ENCODE measurements at places on chromosomes 6 and 20. TPM values are rescaled to one million over a fixed set of nuclear protein-coding genes. Genes with fewer than 3 reads are reported as not detected.
A peak's percentile ranks its signal among the peaks of the same experiment; 100 is the strongest.

The MTG2 gene
- total RNA-seq: 29.6 TPM

GRCh38 chr6:40521496-40521895 lies 65.7 kb downstream of the LRFN2 start:
- no peaks in the 10 kb centered on the region for H3K27me3 ChIP-seq
- H3K27ac ChIP-seq: no peak overlapping the region
- H3K4me3 ChIP-seq: no peak overlapping the region
- peaks cover 3% of the 10 kb centered on the region for H3K4me1 ChIP-seq
- no peaks in the 10 kb centered on the region for H3K36me3 ChIP-seq

The SPO11 gene
- not detected for total RNA-seq

The TFAP2D gene
- total RNA-seq: not detected

- H3K4me3 ChIP-seq: no peak overlapping the region
- DNase-seq: no peak
- no peaks in the 10 kb centered on the region for H3K4me1 ChIP-seq
- H3K27me3 ChIP-seq: peaks cover 6% of the 10 kb centered on the region
- H3K36me3 ChIP-seq: no peaks in the 10 kb centered on the region
Observed at GRCh38 chr20:58583586-58583985, 67.5 kb upstream of the STX16 start.

DNA sequence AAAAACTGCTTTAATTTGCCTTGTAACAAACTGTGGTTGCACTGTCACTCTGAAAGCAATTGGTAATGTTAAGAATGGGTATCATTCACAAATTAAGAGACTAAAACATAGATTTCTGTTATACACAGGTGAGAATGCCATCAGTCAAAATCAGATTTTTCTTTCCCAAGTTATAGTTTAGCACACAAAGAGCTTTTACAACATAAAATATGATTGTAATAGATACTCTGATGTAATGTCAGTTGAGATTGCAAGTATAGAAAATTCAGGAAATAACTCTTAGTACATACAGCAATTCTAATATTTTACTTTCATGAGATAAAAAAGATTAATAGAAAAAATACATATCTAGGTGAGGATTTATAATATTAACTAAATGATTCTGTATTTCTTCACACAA lies 2.3 kb upstream of the ME1 start:
- no peak for DNase-seq
- no peak overlapping the region for H3K4me3 ChIP-seq
- no peaks in the 10 kb centered on the region for H3K36me3 ChIP-seq
- no peaks in the 10 kb centered on the region for H3K4me1 ChIP-seq
- H3K27me3 ChIP-seq: no peaks in the 10 kb centered on the region

The CFB gene
- not detected for total RNA-seq

- H3K36me3 ChIP-seq: no peaks in the 10 kb centered on the region
- H3K4me3 ChIP-seq: no peak overlapping the region
- H3K27me3 ChIP-seq: no peaks in the 10 kb centered on the region
Observed at GRCh38 chr20:17711267-17711627, 11.5 kb downstream of the BANF2 start.

DNA sequence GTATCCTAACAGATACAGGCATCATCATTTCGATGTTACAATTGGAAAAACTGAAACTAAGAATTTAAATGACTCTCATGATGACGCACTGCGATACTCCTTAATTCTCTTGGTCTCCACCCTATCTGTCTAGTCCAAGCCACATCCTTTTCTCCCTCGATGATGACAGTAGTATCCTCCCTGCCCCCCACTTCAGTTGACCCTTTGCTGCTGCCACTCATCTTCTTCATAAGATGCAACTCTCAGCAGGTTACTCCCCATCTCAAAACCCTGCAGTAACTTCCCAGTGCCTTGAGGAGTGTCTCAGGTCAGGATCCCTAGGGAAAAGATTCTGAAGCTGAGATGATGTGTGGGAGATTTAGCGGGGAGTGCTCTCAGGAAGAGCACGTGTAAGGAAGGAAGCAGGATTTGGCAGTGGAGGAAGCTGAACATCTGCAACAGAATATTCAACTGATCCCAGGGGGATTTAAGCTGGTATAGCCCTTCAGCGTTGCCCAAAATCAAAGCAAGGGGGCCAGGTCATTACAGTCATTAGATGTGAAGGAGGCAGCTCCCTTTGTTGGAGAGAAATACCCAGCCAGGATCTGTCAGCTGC lies 16.1 kb downstream of the JPH2 start:
- DNase-seq: no peak
- no peak overlapping the region for H3K27ac ChIP-seq
- H3K4me1 ChIP-seq: no peaks in the 10 kb centered on the region
- no peaks in the 10 kb centered on the region for H3K27me3 ChIP-seq

DNA sequence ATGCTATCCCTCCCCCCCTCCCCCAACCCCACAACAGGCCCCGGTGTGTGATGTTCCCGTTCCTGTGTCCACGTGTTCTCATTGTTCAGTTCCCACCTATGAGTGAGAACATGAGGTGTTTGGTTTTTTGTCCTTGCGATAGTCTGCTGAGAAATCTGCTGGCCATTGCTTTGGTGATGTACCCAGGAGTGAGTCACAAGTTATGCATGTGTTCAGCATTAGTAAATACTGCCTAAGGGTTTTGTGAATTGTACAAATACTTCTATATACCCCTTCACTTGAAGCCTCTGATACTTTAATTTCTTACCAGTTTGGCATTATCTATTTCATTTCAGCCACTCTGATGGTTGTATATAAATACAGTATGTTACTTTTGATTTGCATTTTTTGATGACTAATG lies 711.3 kb upstream of the GJE1 start:
- H3K36me3 ChIP-seq: no peaks in the 10 kb centered on the region
- H3K4me1 ChIP-seq: no peaks in the 10 kb centered on the region
- DNase-seq: no peak
- H3K4me3 ChIP-seq: no peak overlapping the region
- no peaks in the 10 kb centered on the region for H3K27me3 ChIP-seq

DNA sequence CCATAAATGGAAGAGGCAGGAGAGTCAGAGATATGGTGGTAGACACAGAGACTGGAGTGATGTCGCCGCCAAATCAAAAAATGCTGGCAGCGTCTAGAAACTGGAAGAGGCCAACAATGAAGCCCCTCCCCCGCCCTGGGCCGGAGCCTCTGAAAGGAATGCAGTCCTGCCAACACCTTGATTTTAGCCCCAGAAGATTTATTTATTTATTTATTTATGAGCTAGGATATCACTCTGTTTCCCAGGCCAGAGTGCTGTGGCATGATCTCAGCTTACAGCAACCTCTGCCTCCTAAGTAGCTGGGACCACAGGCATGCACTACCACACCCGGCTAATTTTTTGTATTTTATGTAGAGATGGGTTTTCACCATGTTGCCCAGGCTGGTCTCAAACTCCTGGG lies 82.6 kb upstream of the CCDC167 start:
- H3K4me3 ChIP-seq: no peak overlapping the region
- no peaks in the 10 kb centered on the region for H3K4me1 ChIP-seq
- DNase-seq: no peak

The GGTLC1 gene
- not detected for total RNA-seq

The SOBP gene
- 1.4 TPM for total RNA-seq

The SAMD10 gene
- 7.2 TPM for total RNA-seq

The THBS2 gene
- total RNA-seq: 1.1 TPM

The BTNL2 gene
- not detected for total RNA-seq

DNA sequence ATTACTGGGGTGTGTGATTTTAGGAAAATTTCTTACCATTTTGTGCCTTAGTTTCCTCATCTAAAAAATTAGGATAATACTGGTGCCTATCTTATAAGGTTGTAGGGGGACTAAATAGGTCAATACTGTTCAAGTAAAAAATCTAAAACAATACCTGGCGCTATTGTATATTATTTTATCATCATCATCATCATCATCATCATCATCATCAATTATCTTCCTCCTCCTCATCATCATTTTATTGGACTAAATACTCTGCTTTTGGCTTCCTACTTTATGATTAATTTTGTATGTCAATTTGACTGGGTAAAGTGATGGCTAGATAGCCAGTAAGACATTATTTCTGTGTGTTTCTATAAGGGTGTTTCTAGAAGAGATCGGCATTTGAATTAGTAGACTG lies 435.5 kb downstream of the DHX35 start:
- no peak overlapping the region for H3K4me3 ChIP-seq
- H3K27ac ChIP-seq: no peak overlapping the region
- no peak for DNase-seq
- no peaks in the 10 kb centered on the region for H3K4me1 ChIP-seq

The TIAM2 gene
- total RNA-seq: 17.5 TPM

DNA sequence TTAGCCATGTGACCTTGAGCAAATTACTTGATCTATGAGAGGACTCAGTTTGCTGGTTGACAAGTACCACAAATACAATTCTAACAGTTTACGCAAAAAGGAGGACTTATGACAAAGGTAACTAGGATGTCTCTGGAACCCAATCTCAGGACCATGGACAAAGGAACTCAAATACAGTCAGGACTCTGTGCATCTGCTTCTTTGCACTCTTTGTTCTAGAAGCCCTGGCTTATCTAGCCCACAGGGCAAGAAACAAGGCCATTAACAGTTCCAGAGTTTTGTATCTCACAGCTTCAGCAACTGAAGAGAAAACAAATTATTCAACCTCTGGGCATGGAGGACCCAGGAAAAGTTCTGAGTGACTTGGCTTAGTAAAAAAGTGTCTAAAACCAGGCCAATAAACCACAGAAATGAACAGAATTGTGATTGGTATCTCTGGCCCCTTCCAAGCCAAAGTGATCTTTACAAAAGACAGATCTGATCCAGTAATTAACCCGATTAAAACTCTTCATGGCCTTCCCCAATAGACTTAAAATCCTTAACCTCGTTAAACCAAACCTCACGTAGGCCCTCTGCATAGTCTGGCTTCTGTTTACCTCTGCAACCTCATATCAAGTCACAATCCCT lies 5.9 kb downstream of the WASF1 start:
- H3K36me3 ChIP-seq: no peaks in the 10 kb centered on the region
- DNase-seq: peak; percentile 41
- peaks cover 7% of the 10 kb centered on the region for H3K4me1 ChIP-seq

The VSX1 gene
- not detected for total RNA-seq

The SPATS1 gene
- total RNA-seq: not detected

GRCh38 chr6:138290423-138290962 lies 72.2 kb upstream of the PBOV1 start:
- peaks cover 9% of the 10 kb centered on the region for H3K4me1 ChIP-seq
- H3K36me3 ChIP-seq: peaks cover 25% of the 10 kb centered on the region
- H3K27me3 ChIP-seq: peaks cover 19% of the 10 kb centered on the region
- no peak for DNase-seq
- H3K4me3 ChIP-seq: no peak overlapping the region
- no peak overlapping the region for H3K27ac ChIP-seq

GRCh38 chr20:46006022-46006705 lies 2.5 kb upstream of the MMP9 start:
- H3K27ac ChIP-seq: no peak overlapping the region
- no peak for DNase-seq
- H3K27me3 ChIP-seq: no peaks in the 10 kb centered on the region
- H3K4me3 ChIP-seq: no peak overlapping the region

The LAMP5 gene
- total RNA-seq: 0.35 TPM

DNA sequence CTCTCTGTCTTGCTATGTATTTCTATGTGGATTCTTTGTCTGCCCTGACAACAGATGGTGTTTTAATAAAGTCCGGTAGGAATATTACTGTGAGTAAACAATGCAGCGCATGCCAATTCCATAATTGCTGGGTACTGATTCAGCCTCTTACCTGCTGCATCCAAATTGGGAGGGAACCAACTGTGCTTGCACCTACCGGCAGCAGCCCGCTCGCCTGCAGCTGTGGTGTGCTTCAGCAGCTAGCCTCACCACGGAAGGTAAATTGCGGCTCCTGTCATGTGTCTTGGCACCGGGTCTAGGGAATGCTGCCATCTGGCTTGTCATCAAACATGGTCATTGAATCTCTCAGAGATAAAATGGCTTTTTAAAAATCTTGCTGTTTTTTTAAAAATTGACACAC lies 704.8 kb upstream of the SLC35B3 start:
- no peak overlapping the region for H3K4me3 ChIP-seq
- DNase-seq: no peak
- H3K27ac ChIP-seq: no peak overlapping the region
- no peaks in the 10 kb centered on the region for H3K4me1 ChIP-seq
- no peaks in the 10 kb centered on the region for H3K36me3 ChIP-seq
- no peaks in the 10 kb centered on the region for H3K27me3 ChIP-seq

DNA sequence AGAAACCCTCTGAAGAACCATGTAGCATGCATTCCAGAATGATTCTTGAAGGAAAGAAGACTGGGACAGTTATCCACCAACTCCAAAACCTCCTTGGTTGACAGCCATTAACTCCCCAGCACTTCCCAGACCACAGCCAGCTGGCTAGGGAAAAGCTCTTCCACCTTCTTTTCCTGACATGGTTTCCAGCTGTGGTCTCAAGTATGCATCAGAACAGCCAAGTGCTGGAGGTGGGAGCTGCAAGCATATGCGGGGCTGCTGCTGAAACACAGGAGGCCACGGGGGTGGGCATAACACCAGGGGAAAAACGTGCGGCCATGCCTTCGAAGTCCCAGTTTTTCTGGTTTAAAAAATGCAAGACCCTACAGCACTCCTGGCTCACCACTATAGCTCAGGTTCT lies 108.0 kb upstream of the FAM184A start:
- peak; percentile 50 for DNase-seq
- H3K27ac ChIP-seq: no peak overlapping the region
- H3K36me3 ChIP-seq: peaks cover 80% of the 10 kb centered on the region
- H3K27me3 ChIP-seq: no peaks in the 10 kb centered on the region
- no peak overlapping the region for H3K4me3 ChIP-seq

DNA sequence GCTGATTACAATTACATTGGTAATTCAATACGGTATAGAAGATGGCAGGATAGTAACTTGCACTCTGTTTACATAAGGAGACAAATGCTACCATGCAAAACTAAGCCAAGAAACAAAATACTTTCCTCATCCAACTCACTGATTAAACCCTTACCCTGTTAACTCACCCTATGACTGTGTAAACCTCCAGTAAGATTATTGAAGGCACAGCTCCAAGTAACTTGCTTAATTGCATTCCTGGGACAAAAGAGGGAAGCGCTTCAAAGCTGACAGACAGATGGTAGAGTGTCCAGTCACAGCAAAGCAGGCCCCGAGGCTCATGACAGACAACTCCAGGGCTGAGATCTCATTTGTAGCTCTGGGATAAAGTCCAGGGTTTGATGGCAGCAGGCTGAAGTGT lies 6.9 kb upstream of the KIF16B start:
- H3K27me3 ChIP-seq: no peaks in the 10 kb centered on the region
- H3K4me3 ChIP-seq: no peak overlapping the region
- H3K36me3 ChIP-seq: no peaks in the 10 kb centered on the region
- H3K27ac ChIP-seq: no peak overlapping the region
- DNase-seq: no peak

GRCh38 chr6:140001005-140001404 lies 626.6 kb upstream of the CITED2 start:
- H3K27ac ChIP-seq: no peak overlapping the region
- no peak overlapping the region for H3K4me3 ChIP-seq
- no peaks in the 10 kb centered on the region for H3K4me1 ChIP-seq
- H3K36me3 ChIP-seq: no peaks in the 10 kb centered on the region

The HTR1E gene
- 1.6 TPM for total RNA-seq

GRCh38 chr6:18266523-18266912 lies 2.2 kb upstream of the DEK start:
- no peak overlapping the region for H3K4me3 ChIP-seq
- no peaks in the 10 kb centered on the region for H3K27me3 ChIP-seq
- DNase-seq: no peak
- no peaks in the 10 kb centered on the region for H3K36me3 ChIP-seq
- H3K4me1 ChIP-seq: no peaks in the 10 kb centered on the region

The RNF5 gene
- total RNA-seq: 97.6 TPM

- H3K27me3 ChIP-seq: no peaks in the 10 kb centered on the region
- DNase-seq: no peak
- no peaks in the 10 kb centered on the region for H3K4me1 ChIP-seq
- H3K27ac ChIP-seq: no peak overlapping the region
- H3K4me3 ChIP-seq: no peak overlapping the region
Observed at GRCh38 chr20:18988701-18989100, 175.1 kb downstream of the SCP2D1 start.

The FOXC1 gene
- total RNA-seq: 7.1 TPM

Data from endodermal cell (in vitro differentiated cells).